Activated naive CD4-positive, alpha-beta T cell treated with Interleukin-2 at 50 U/mL for 16 hours (primary cell): ENCODE measurements at places on chromosomes 13 and 19.

- no peak for DNase-seq
These were observed 107.8 kb downstream of the EDNRB start for GRCh38 chr13:77810878-77811277.

- no peak for DNase-seq
These were observed 8.7 kb upstream of the ATP12A start for GRCh38 chr13:24671386-24672113.

DNA sequence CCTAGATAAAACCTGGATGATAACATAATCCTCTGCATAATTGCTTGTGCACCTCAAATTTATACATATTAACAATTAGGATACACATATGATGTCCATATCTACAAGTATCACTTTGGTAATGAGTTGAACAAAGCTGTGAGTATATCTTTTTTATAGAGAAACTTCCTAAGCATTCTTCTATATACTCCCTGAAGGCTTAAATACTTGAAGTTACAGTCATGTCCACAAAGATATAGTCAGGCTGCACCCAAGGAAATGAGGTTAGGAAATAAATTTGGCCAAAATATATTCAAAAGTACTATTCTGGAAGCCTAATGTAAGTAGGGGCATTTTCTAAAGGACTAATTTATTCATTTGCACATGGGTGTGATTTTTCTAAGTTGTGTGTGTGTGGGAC is 761.5 kb downstream of the PCDH9 start:
- no peak for DNase-seq

GRCh38 chr13:52463526-52463925 is 8.2 kb downstream of the CKAP2 start:
- no peak for DNase-seq

GRCh38 chr19:4923276-4923747 is 14.0 kb downstream of the UHRF1 start:
- no peak for DNase-seq

DNA sequence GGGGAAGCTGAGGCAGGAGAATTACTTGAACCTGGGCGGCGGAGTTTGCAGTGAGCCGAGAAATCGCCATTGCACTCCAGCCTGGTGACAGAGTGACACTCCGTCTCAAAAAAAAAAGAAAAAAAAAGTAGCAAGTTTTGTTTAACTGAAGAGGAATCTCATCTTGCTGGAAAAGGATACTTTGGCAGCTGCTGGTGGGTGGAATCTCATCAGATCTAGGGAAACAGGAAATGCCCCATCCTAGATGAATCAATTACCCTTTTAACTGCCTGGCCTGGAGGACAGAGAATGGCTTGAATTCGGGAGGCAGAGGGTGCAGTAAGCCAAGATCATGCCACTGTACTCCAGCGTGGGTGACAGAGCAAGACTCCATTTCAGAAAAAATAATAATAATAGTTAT is 8.4 kb downstream of the ZNF320 start:
- no peak for DNase-seq

GRCh38 chr13:21771075-21771474 is 100.2 kb downstream of the FGF9 start:
- no peak for DNase-seq

GRCh38 chr13:41054212-41054877 is 7.0 kb upstream of the WBP4 start:
- peak; percentile 12 for DNase-seq

DNA sequence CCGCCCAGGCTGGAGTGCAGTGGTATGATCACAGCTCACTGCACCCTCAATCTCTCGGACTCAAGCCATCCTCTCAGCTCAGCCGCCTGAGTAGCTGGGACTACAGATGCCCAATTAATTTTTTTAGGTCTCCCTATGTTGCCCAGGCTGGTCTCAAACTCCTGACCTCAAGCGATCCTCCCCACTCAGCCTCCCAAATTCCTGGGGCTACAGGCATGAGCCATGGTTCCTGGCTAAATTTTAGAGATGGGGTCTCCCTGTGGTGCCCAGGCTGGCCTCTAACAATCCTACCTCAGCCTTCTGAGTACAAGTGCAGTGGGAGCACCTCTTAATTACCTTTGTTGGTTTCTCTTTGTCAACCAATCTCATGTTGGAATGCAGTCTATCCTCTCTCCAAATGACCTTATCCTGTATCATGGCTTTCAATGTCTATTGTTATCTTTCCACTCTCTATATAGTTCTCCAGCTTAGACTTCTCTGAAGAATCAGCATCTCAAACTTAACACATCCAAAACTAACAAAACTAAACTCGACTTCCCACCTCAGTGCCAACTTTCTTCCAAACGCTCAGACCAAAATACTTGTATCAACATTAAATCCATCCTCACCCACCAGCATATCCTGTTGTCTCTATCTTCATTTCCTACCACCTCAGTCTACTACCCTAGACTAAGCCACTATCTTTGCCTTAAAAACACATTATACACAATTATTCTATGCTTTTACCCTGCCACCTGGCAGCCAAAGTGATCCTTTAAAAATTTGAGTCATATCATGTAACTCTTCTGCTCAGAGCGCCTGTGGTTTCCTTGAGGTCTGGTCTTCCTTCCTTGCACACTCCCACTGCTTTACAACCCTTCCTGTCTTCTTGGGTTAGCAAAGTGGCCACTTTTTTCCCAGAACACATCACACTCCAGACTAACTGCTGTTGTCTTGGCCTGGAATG is 6.7 kb downstream of the TPT1 start:
- peak; percentile 38 for DNase-seq

- peak; percentile 59 for DNase-seq
These were observed 1.7 kb downstream of the MYO1F start for GRCh38 chr19:8575467-8575997.

DNA sequence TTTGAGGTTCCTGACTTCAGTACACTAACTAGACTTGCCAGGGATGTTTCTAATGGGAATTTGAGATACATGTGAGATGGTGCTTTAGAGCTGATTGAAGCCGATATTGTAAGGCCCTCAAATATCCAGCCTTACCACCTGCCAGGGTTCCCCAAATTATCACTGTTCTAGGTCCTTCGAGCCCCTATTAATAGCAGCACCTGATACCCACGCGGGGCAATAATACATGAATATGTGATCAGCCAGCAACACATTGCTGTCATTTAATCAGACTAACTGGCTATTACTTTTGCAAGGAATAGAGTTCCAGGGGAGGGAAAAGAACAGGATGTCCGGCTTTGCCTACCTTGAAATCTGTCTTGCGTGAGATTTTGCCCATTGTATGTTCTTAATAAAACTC is 5.1 kb downstream of the RGCC start:
- DNase-seq: no peak

DNA sequence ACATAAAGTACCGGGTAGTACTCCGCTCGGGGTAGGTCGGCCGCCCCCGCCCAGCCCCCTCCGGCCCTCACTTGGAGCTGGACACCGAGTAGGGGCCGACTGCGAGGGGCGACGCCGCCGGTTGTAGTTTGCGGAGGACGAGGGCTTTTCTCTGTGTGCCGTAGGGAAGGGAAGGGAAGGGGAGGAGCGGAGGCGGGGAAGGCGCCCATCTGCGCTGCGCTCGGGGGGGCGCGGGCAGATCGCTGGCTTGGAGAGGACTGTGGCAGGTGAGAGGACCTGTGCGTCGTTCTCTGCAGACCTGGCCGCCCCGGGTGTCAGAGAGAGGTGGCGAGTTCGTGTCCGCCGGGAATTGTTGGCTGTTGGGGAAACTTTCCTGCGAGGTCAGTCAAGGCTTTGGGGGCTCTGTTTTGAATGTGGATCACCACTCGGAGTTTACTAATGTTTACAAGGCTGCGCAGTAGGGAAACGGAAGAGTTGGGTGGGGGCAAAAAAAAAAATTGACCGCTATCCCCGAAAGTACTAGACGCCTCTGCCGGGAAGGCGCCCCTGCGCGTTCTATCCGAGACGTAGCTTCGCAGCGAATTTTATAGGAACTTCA is 1.4 kb downstream of the ING1 start:
- DNase-seq: peak; percentile 55

- no peak for DNase-seq
These were observed 112.3 kb upstream of the ZNF507 start for GRCh38 chr19:32233091-32233490.

DNA sequence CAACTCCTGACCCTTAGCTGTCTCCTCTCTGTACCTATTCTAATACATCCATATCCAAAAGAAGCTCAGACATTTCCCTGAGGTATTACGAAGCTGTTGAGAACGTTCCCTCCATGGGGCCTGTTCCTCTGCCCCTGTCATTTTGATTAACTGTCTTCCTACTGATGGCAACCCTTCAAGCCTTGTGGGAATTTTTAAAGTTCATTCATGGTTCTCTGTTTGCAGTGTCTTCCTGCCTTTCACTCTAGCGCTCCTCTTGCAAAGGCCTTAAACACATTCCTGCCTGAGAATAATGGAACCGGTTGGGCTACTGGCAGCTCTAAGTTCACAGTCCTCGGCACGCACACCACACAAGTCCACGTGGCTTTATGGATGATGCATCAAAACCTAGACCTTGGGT is 66.1 kb downstream of the LHFPL6 start:
- no peak for DNase-seq

- peak; percentile 82 for DNase-seq
These were observed 1.2 kb upstream of the LENG9 start for GRCh38 chr19:54464630-54465425.
